NCI-H1105 (cell line): ENCODE measurements at places on chromosomes 7 and 10.
A peak's percentile ranks its signal among the peaks of the same experiment; 100 is the strongest.

GRCh38 chr10:43867113-43867512 lies 218.4 kb upstream of the ZNF32 start:
- no peak for DNase-seq

GRCh38 chr10:34017281-34017680 lies 682.8 kb upstream of the NRP1 start:
- DNase-seq: no peak

GRCh38 chr10:23793577-23793976 lies 354.7 kb downstream of the OTUD1 start:
- DNase-seq: no peak

DNA sequence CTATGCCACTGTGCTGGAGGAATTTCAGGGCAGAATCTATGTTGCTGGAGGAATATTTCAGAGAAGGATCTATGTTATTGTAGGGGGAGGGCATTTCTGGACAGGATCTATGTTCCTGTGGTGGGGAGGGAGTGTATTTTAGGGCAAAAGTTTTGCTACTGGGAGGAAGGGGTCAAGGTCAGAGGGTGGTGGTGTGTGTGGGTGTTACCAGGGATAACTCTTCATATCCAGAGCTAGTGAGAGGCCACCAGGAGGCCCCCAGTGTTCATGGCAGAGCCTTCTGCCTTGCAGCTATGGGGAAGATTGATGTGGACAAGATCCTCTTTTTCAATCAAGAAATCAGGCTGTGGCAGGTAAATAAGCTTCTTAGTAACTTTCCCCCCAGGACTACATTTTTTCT lies 2.0 kb upstream of the STRA8 start:
- no peak for DNase-seq

GRCh38 chr7:91135703-91136430 lies 128.4 kb upstream of the FZD1 start:
- no peak for DNase-seq

GRCh38 chr10:58734664-58735063 lies 222.0 kb downstream of the BICC1 start:
- DNase-seq: no peak

DNA sequence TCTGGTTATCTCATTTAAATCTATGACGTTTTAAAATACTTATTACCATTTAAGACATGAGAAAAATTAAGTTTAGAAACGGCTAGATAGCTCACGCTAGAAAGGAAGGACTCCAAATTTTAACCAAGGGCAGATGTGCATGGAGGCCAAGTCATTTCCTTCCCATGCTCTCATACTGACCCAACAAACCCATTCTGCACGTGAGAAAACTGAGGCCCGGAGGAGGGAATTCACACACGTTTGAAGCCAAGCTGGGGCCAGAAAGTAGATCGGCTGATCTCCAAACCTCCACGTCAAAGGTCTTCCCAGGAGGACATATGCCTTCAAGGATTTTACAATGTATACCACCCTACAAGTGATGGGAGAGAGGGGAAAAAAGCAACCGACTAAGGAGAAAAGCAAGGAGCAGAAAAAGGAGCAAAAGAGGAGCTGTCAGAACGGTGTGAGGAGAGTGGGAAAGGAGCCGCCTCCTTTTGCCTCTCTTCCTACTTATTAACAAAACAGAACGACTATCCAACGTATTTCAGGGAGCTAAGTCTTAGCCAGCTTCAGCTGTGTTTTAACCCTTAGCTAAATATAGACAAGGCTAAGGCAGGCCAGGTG lies 645 bp upstream of the SIRT1 start:
- no peak for DNase-seq

GRCh38 chr10:7334642-7334964 lies 76.2 kb downstream of the SFMBT2 start:
- DNase-seq: no peak

DNA sequence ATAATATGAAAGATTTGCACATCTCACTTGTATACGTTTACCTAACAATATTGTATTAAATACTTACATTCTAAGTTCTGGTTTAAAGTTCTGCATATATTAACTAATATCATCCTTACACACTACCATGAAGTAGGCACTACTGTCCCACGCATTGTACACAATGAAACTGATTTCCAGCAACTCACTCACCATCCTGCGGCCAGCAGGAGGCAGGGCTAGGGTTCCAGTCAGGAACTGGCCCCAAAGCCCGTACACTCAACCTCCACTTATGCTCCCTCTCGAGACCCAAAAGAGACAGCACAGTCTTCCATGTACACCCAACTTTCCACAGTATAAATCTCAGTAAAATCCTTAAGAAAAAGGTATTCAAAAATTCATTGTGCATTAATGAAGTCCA lies 41.4 kb downstream of the GRID1 start:
- no peak for DNase-seq

DNA sequence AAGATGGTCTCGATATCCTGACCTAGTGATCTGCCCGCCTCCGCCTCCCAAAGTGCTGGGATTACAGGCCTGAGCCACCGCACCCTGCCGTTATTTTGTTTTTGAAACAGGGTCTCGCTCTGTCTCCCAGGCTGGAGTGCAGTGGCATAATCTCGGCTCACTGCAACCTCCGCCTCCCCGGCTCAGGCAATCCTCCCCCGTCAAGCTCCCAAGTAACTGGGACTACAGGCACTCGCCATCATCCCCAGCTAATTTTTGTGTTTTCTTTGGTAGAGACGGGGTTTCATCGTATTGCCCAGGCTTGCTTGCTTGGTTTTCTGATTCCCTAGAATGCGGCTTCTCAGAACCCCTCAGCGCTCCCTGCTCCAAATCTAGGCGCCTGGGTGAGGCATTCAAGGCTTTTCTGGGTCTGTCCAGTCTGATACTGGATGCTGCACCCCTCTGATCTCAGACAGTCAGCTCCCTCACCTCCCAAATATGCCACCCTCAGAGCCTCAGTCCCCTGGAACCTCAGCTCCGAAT lies 1.3 kb downstream of the TFR2 start:
- no peak for DNase-seq

DNA sequence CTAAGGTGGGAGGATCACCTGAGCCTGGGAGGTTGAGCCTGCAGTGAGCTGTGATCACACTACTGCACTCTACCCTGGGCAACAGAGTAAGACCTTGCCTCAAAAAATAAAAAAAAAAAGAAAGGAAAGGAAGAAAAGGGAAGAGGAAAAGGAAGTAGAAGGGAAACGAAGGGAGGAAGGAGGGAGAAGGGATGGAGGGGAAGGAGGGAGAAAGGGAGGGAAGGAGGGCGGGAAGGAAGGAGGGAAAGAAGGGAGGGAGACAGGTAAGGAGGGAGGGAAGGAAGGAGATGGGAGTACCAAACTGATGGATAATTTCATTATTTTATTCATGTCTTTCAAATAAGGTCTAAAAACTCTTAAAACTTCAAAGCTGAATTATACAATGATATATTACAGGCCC lies 106.3 kb downstream of the KMT2C start:
- no peak for DNase-seq

GRCh38 chr10:70666960-70667798 lies 5.1 kb upstream of the ADAMTS14 start:
- no peak for DNase-seq

DNA sequence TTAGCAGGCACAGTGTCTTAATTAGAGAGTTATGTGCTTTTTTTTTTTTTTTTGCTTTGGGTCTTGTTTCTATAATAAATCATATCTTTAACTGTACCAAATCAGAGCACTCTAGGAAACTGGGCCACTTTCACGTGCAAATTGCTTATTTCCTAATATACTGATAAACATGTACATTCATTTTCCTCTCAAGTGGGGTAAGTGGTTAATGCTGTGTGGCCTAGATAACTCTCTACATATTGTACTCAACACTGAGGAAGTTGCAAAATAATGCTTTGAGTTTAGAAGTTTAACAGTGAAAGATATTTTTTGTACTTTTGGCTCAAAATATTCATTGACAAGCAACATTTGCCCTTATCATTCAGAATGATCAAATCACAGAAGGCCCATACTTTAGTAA lies 115.9 kb upstream of the IFRD1 start:
- no peak for DNase-seq

DNA sequence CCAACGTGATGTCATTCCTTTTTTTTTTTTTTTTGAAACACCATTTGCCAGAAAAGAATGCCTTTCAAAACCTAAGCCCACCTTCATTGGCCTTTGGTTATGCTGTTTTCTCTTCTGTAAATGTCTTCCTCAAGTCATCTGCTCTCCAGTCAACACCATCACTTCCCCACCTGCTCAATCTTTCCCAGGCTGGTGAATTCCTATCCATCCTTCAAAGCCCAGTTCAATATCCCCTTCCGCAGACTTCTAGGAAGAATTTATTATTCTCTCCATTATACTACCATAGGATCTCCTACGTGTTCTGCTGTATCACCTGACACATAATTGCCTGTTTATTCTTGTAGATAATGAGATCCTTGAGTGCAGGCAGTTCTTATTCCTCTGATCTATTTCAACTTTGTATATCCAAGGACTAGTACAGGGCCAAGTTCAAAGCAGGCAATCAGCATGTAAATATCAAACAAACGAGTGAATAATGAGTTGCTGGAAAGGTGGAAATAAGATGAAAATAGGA lies 73.5 kb upstream of the PRR15 start:
- no peak for DNase-seq

GRCh38 chr7:80428161-80429054 lies 83.5 kb downstream of the GNAT3 start:
- peak; percentile 14 for DNase-seq

- DNase-seq: peak; percentile 26
Observed at GRCh38 chr7:139362302-139362701, 2.6 kb downstream of the LUC7L2 start.

DNA sequence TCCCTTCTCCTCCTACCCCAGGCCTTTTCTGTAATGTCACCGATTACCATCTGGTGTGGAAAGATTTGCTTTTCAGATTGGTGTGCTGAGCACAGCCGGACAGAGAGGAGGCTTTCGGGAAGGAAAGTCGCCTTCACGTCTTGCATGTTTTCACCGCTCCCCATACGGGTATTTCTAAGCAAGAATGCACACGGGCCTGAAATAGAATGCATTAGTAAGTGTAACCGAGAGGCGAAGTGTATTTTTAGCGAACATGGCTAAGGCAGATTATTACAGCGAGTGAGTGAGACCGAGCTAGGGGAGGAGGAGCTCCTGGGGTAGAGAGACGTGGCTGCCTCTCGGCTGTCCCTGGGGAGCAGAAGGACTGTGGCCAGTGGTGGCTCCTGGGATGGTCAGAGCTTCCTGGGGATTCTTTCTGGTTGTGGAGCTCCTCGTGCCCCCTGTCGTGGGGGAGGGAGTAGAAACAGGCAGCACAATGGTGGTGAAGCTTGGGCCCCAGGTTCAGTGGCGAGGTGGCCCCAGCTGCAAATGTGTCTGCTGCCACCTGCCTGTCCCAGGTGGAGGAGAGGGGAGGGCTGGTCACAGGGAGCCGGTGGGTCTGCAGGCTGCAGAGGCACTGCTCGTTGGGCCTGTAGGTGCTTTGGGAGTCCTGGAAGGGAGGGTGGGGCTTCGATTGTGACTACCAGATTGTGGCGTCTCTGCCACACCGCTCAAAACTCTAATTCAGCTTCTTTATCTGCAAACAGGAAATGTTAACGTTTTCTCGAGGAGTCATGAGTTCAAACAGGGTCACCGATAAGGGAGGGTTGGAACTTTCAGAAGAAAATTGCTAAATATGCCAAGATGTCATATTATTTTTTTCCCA lies 135.8 kb downstream of the CAMK1D start:
- no peak for DNase-seq

DNA sequence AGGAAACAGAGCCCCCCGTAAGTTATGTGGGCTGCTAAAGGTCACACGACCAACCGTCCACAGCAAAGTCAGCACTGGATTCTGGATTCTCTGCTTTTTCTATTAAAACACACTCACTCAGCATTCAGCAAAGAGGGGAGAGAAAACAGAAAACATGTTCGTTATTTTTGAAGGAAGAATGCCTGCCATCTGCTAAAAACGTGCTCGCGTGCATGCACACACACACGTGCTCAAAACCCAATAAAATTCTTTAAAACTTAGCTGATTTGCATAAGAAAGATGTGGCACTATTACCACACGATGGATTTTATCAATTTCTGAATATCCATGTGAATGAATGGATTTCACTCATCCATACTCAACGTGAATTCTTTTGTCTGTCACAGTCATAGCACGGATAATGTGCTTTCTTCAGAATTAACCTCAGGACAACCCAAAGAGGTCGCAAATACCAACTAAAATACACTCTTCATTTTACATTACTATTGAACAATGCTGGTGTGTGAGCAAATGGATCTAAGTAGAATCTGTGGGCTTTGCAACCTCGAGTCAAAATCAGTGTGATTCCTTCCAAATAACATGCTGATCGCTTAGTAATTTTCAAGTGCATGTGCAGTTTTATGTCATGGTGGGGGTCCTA lies 40.8 kb downstream of the NRP1 start:
- no peak for DNase-seq

DNA sequence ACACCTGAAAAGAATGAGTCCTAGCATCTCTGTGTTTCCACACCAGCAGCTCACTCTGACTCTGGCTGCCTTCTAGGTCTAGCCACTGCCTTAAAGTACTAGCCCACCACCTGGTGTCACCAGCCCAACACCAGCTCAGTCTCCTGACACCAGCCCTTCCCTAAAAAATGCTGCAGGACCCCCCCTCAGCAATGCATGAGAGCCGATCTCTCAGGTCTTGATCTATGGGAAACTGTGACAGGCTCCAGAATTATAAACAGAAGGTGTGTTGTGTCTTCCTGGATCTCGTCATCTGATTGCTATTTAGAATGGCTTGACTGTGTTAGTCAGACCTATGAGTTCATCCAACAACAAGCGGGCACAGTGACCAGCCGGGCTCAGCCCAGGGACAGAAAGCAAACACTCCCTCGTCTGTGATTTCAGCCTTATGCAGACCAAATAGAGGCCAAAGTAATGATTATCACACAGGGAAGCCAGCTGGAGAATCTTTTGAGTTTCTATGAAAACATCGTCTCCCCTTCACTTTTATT lies 66.6 kb downstream of the CUBN start:
- DNase-seq: no peak

- DNase-seq: no peak
Observed at GRCh38 chr7:30041526-30042269, 13.5 kb downstream of the PLEKHA8 start.

- no peak for DNase-seq
Observed at GRCh38 chr7:30877015-30877769, 34.5 kb upstream of the AQP1 start.

DNA sequence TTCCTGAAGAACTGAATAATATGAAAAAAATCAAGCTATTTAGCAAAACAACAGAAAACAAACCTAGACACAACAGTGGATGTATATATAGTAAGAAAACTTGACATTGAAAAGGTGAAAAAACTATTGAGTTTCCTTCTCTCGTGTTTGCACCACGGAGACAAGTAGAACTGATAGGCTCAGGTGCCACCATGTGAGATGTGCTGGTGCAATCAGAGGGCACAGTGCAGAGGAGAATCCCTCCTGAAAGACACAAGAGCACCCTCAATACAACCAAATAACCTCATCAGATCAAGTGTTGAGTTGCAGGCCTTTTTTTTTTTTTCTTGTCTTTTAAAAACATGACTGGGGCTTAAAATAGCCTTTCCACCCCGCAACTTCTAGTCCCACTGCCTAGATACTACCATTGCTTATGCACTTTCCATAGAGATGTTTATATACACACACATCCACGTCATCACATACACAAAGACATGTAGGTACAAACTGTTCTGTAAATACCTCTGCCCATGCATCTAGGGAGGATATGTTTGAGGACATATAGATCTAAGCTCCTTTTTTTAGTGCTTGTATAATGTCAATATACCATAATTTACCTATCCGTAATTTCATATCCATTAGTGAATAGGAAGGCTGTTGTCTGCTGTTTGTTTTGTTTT lies 54.1 kb downstream of the UBE2H start:
- no peak for DNase-seq
